ENCODE measurements at places on chromosomes 3 and 15. TPM values are rescaled to one million over a fixed set of nuclear protein-coding genes. Genes with fewer than 3 reads are reported as not detected.

DNA sequence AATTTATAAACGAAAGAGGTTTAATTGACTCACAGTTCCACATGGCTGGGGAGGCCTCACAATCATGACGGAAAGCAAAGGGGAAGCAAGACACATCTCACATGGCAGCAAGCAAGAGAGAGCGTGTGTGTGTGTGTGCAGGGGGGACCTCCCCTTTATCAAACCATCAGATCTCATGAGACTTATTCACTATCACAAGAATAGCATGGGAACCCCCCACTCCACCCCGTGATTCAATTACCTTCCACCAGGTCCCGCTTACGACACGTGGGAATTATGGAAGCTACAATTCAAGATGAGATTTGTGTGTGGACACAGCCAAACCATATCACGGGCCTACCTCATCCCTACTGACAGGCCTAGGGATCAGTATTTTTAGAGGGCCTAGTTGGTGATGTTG lies 3.1 kb upstream of the EPHB1 start:
- no peak for DNase-seq

IL16 gene
- 0.32 TPM for total RNA-seq

DNA sequence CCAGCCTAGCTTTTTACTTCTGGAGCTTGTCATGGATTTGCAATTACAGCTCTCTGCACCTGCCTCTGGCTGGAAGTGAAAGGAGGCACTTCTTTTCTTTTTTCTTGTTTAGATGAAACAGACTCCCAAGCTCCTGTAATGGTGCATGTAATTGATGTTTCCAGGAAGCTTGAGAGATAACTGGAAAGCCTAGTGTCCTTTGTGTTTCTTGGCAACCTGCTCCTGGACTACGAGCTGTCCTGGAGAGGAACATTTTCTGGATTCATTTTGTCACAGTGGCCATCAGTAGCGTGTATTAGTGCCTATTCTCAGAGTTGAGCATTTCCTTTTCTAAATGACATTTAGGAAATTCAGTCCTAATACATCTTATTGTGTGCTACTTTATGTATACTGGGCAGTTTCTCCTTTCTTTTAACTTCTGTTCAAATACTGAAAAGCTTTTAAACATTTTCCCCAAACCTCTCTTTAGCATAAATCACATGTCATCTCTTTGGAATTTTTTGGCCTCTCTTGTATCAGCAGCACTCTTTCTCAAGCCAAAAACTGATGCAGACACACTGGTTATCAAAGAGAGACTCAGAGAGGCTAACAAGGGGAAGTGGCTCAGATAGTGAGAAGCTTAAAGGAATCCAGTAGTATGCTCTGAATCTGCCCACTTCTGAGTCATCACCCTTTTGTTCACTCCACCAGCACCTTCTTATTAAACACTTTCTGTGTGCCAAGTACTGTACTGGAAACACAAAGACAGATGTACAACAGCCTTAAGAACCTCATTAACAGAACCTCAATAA lies 62.6 kb upstream of the SLC2A2 start:
- DNase-seq = peak; percentile 87

DPP8 gene
- total RNA-seq = 28.9 TPM

DNA sequence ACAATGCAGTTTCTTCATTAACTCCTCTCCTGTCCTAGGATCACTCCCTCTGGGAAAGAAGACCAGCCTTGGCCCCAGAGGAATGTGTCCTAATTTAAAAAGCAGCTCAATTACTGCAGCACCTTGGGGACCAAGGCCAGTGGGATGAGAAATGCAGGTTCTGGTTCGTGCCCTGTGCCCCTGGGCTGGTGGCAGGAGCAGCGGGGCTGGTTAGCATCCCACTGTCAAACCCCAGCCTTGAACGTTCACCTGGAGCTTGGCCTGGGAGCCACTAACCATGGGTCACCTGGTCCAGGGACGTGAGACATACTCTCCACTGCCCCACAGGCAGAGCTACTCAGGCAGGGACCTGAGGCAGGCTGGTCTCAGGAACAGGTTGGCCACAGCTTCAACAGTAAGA lies 8.4 kb upstream of the RTP3 start:
- no peak for DNase-seq

DNA sequence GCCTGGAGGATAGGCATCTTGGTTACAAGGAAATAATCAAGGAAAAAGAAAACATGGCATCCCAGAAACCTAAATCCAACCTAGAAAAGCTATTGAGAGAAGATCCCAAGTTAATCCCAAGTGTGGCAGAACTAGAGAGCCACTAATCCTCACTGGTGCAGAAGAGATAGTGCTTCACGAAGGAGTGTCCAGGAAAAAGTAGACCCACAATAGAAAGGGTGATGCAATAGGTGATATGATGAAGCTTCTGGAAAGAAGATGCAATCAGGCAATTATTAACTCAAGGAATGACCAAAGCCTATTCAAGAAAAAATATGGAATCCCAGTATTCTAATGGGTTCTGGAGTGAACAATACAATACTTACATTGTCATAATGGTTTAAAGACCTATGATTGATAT lies 95.2 kb downstream of the AQP9 start:
- DNase-seq = no peak

PROS1 gene
- 25.6 TPM for total RNA-seq

GRCh38 chr3:185337231-185337816 lies 25.6 kb upstream of the MAP3K13 start:
- DNase-seq = no peak

FRMD5 gene
- 0.63 TPM for total RNA-seq

- no peak for DNase-seq
Measured at GRCh38 chr3:180085122-180085710, 48.5 kb upstream of the PEX5L start.

TEX55 gene
- not detected for total RNA-seq

ARHGEF26 gene
- 0.65 TPM for total RNA-seq

MAP3K13 gene
- total RNA-seq = 16.7 TPM

GRCh38 chr3:96865605-96866004 lies 51.2 kb downstream of the EPHA6 start:
- no peak for DNase-seq

- DNase-seq = no peak
Measured at GRCh38 chr3:81997390-81997789, 235.9 kb upstream of the GBE1 start.
